GM19239 (cell line): ENCODE measurements at places on chromosomes 16 and 17.

DNA sequence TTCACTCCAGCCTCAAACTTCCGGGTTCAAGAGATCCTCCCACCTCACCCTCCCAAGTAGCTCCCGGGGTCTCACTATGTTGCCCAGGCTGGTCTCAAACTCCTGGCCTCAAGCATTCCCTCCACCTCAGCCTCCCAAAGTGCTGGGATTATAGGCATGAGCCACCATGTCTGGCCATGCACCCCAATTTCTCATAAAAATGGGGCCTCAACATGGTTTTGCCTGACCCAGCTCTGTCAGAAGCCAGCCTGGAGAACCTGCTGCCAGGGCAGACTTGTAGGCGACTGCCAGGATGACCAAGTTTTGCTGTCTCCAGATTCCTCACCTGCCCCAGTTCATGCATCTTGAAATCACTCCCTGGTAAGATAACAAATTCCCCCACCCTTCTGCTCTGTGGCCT is 82.9 kb downstream of the AIPL1 start:
- no peak for DNase-seq

DNA sequence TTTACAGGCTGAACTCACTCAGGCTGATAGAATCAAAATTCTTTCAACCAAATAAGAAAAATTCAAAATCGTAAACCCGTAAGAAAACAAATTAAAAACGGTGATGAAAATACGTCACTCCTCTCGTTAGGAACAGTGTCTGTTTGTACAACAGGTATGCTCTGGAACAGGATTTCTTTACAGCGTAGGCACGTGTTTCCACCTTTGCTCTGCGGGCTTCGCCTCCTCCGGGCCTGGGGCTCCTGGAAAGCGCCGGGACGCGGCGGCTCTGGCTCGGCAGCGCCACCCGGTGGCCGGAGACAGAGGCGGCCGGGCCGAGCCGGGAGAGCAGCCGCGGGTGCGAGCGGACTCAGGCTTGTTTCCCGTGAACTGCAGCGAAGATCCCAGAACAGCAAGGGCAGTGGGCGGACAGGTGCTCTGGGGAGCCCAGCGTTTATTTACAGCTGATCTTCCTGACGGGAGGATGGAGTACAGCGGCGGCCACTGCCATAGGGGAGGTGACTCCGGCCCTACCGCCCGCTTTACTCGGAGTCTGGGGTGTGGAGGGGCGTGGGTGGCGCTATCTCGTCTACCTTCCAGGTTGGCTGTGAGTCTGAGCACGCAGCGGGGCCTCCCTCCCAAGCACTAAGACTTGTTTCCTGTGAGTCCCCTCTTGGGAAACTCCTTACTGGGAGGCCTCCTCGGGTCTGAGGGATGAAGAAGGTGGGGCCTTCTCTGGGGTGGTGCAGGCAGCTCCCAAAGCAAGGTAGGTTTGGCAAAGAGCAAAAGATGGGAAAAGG is 40.5 kb upstream of the ATP2A3 start:
- peak; percentile 89 for DNase-seq

DNA sequence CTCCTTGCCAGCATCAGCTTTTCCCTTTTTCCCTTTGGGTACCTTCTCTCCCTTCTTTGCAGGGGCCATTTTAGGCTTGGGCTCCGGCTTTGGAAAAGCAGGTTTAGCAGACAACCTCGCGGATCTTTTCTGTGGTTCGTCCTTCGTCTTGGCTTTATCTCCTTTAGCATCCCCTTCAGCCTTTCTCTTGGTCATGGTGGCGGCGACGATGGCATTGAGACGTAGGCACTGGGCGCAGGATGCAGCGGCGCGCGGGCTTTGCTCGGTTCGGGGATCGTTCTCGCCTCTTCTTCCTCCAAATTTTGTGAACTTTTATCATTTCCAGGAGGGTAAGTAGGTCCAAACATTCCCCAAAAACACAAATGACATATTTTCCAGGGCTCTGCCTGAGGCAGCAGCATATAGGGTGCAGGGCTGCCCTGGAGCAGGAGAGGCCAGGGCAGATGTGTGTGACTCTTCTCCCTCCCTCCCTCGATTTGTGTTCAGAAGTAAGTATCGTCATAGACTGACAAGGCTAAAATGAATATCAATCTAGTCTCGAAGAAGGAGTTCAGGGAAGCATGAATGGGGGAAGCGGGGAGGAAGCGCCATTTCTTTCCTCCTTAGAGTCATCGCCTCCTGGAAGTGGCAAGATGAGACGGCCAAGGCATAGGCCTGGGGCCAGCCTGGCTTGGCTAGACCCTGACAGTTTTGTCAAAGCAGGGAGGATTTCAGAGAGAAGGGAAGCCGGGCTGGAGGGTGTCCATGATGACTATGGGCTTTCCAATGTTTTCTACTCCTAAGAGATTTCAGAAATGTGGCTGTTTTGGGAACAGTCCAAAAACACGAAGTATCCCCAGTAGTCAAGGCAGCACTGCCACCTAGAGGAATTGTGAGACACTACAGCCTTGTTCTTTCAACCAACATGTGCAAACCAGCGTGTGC is 13.2 kb downstream of the CHCT1 start:
- DNase-seq: peak; percentile 52

DNA sequence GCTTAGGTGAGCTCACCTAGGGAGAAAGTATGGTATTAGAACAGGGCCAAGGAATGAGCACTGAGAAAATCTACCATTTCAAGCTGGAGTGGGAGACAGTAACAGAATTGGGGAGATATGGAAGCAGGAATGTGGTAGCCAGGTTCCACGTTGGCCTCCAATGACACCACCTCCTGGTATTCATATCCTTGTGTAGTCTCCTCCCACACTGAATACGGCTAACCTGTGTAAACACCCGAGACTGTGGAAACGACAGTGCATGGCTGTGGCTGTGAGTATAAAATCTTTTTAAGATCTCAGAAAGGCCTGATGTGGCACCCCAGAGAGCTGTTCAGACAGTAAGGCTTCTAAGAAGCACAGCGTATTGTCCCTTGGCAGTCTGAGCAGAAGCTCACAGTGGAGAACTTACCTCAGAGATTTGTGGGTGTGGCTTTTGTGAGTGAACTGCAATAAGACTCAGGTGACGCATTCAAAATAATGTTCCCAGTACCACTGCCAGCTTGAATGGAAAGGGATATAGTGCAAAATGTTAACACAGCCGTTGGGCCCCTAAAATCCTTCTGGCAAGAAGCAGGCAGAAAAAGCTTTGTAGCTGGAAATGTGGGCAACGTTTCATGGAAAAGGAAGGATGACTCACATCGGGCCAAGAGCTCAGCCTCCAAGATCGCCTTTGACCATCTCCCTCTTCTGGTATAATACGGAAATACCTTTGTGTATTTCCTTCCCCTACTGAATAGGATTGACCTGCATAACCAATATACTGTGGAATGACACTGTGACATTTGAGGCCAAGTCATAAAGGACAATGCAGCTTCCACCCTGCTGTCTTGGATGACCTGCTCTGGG is 14.4 kb downstream of the SDR42E1 start:
- DNase-seq: no peak

- no peak for DNase-seq
Measured at GRCh38 chr17:56309897-56310296, 156.6 kb downstream of the ANKFN1 start.

GRCh38 chr16:89070590-89070989 is 23.1 kb upstream of the ACSF3 start:
- DNase-seq: no peak

DNA sequence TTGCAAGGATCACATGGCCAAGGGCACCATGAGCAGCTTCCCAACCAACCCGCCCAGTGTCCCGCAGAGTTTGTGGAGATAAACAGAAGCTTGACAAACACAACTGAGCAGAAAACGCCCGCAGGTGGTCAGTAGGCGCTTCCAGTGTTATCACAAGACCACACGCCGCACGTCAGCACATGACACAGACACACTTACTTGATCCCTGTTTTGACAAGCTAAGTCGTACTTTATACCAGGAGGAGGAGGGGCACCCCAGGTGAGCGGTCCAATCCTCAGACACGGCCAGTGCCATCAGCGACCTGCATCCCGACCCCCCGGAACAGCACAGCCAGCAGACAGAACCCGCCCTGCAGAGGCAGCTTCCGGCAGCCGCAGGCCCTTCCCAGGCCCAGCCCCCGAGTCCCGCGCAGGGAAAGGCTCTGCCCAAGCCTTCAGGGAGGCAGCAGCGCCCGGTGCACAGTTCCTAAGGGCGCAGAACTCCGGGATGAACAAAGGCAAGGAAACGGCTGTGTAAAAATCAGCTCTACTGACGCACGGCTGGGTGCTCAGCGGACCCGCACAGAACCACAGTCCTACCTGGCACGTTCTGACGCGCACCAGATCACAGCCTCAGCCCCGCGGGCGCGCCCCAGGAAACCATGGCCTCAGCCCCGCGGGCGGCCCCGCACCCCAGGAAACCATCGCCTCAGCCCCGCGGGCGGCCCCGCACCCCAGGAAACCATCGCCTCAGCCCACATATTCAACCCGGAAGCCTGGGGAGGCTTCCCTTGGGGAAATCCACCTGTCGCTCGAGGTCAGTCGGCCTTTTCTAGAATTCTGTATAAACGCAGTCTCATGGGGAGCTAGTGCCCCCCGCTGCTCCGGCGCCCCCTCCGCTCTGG is 27.8 kb downstream of the AXIN1 start:
- peak; percentile 68 for DNase-seq

DNA sequence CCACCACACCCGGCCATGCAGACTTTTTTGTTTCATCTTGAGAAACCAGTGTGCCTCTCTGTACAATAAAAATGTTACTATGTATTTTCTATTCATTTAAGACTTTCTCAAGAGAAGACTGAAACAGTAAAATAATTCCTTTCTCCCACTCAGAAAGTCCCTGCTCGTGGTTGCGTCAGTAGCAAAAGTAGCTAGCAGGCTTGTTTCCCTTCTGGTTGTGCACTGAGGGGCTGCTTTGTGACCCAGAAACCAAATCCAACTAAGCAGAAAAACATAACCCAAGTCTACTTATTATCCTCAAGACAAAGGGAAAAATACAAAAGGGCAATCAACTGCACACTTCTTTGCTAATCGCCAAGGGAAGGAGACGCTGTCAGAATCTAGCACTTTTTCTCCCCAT is 3.4 kb upstream of the PNPO start:
- DNase-seq: no peak

GRCh38 chr17:49932901-49933300 is 36.1 kb upstream of the DLX4 start:
- DNase-seq: no peak

DNA sequence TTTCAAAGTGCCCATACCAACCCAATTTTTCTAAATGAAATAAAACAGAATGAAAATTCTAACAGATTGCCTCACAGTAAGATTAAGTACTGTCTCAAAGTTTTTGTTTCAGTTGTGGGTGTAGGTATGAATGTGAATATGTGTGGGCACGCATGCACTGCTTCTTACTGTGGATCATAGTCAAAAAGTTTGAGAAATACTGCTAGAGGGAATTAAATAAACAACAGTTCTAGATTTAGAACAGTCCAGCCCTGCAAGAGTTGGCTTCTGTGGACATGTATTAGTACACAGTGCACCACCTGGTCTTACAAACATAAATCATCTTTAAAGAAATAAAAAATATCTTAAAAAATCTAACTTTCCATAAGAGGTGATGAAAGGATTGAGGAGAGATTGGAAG is 8.4 kb downstream of the ZNF652 start:
- no peak for DNase-seq

GRCh38 chr17:7190276-7190917 is 11.2 kb upstream of the ASGR1 start:
- no peak for DNase-seq

- DNase-seq: no peak
Measured at GRCh38 chr16:80065541-80065940, 465.0 kb upstream of the MAF start.

DNA sequence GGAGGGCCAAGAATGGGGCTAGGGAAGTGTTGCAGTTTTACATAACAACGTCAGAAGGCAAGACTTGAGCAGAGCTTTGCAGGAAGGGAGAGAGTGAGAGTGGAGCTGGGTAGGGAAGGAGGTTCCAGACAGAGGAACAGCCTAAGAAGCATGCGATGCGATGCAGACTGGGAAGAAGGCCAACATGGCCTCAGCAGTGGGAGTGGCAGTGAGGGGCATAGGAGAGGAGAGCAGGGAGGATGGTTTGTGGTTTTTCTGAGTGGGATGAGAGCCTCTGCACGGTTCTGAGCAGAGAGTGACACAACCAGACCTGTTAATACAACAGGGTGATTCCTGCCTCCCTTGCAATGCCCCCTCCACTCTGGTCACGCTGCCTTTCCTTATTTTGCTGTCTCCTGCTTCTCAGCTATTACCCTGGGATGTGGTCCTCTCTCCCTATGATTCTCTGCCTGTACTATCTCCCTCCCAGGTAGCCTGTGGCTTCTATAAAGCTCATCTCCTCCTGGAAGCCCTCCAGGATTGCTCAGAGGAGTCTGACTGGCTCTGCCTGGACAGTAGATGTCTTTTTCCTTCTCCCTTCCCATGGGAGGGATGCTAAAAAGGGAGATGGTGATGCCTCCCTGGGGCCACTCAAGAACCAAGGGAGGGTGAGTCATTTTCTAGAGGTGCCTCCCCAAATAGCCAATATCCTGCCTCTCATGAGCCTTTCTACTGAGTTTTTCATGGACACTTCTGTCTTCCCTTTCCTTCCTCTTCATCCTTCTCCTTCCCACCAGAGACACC is 38.7 kb upstream of the NGFR start:
- no peak for DNase-seq

DNA sequence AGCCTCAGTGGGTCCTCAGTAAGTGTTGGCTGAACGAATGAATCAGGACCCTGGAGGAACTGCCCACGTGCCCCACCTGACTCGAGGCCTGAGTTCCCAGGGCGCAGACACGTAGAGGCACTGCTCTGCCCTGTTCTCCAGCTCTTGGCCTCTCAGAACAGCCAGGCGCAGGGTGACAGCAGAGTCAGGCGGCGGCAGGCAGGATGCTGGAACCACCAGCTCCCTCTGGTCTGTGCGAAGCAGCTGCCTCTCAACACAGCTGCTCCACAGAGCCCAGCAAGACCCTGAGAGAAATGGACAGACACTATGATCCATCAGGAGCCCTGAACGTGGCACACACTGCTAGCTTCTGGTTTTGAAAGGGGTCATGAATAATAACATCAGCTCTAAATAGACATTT is 53.1 kb upstream of the BCO1 start:
- no peak for DNase-seq

DNA sequence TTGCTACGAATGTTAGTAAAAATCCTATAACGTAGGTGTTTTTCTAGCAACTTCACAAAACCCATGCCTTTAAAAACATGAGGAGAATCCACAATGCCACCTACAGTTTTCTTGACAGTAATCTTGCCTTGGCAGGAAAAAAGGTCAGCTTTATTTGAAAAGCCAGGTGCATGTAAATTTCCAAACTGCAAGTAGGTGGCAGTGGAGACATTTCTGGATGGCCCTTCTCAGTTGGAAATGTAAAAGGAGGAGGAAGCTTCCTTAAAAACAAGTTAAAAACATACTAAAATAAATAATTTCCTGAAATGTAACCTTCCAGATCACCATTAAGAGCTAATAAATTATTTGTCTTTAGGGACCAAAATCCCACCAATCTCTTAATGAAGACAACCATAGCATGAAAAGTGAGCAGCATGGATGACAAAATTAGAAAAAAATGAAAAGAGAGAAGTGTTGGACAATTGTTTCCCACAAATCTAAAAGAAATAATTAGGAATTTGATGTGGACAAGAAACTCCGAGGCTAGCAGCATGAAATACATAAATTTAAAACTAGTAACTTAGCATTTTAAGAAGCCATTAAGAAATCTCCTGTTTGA is 152.2 kb downstream of the SNX11 start:
- DNase-seq: no peak
